Right hindlimb (tissue), 1 donor: ENCODE measurements at places on chromosomes 2 and 18.

DNA sequence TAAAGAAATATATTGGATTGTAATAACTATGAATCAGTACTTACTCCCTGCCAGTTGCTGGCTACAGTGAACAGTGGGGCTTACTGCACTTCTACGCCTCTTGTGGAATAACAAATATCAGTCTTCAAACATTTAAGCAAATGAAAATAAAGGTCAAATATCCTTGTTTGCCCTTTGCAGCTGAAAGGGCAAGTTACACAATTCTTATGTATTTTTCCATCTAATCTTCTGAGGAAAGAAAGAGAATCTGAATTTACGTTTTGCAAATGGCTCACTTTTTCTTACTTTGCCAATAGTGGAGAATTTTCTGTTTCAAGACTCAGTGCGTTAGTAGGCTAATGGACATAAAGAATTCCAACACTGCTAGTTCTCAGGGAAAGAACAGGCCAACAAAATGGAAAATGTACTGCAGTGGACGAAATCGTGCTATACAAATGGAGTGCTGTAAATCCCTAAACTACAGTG is 157.2 kb upstream of the TMEM200C start:
- no peak for DNase-seq

DNA sequence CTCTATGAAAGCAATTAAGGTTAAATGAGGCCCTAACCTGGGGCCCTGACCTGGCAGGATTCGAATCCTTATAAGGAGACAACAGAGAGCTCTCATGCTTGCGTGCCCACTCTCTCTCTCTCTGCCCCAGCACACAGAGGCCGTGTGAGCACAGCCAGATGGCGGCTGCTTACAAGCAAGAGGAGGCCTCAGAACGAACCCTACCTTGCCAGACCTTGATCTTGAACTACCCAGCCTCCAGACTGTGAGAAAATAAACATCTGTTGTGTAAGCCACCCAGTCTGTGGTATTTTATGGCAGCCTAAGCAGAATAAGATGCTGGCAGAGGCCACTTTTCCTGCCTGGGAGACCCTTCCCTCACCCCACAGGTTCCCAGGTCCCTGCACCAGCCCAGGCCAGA is 5.2 kb upstream of the UBE2F start:
- no peak for DNase-seq

DNA sequence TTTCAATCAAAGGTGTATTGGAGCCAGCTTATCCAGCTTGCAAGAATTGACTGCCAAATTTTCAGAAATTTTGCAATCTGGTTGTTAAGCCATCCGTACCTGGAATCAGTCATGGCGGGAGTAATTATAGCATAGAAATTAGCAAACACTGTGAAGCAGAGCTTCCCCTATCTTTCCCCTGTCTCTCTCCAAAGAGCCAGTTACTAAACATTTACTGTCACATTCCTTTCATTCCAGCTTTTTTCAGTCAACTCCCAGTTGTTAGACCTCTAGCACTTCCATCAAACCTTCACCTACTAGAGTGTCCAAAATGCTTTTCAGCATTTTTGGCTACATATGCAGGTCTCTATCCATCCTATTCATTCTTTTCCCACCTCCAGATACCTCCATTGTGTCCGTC is 137.4 kb downstream of the MC4R start:
- DNase-seq, result no peak

DNA sequence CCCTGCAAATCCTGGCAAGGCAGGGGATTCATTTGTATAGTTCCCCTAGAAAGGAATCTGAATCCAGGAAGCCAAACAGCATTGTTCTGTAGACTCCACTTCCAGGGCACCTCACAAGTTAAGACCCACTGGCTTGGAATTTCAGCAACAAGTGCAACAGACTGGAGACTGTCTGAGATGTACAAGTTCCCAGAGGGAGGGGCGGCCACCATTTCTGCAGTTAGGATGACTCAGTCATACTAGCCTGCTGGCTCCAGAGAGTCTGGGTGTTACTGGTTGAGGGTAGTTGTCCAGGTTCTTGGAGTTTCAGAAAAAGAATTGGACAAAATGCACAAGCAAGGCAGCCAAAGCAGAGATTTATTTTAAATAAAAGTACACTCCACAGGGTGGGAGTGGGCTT is 384.2 kb downstream of the DSC3 start:
- no peak for DNase-seq

- DNase-seq, result no peak
Observed at GRCh38 chr18:9334973-9335696, 562 bp downstream of the TWSG1 start.

GRCh38 chr2:16103614-16104314 is 163.4 kb downstream of the MYCN start:
- no peak for DNase-seq

- DNase-seq, result no peak
Observed at GRCh38 chr2:26482211-26483026, 4.5 kb upstream of the OTOF start.

DNA sequence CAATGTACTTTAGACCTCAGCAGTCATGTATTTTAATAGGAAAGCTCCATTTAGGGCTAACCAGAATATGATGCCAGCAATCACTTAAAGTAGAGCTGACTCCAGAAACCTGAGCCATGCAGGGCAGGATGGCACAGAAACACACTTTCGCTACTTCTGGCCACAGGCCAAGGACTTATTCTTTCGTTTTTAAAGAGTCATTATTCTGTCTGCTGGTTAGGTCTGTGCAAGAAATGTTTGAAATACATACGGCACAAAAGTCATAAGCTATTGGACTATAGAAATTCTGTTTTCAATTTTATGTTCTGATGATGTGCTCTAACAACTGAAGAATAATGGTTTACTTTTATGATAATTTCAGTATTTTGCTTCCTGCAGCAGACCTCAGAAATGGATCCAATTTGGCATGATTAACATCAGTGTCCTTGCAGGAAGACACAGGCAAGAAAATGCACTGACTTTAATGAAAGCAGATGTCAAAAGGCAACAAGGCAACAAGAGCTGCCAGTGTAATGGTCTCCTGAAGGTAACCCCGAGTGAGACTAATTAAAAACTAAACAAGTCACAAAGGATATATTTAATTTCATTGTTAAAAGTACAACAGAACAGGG is 114.4 kb upstream of the CHRNA1 start:
- DNase-seq, result peak; percentile 27

DNA sequence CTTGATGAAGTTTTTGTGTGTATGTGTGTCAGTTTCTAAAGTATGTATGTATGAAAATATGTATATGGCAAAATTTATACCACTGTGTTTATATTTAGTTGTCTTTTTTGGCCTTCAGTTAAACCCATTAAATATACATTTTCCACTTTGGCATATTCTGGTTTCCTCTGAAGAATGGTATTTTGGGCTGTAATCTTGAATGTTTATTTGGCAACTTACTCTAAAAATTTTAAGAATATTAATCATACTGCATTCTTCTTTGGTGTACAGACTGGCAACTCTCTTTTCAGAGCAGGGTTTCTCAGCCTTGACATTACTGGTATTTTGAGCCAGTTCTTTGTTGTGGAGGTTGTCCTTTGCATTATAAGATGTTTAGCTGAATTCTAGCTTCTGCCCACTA is 27.9 kb upstream of the CCBE1 start:
- no peak for DNase-seq

DNA sequence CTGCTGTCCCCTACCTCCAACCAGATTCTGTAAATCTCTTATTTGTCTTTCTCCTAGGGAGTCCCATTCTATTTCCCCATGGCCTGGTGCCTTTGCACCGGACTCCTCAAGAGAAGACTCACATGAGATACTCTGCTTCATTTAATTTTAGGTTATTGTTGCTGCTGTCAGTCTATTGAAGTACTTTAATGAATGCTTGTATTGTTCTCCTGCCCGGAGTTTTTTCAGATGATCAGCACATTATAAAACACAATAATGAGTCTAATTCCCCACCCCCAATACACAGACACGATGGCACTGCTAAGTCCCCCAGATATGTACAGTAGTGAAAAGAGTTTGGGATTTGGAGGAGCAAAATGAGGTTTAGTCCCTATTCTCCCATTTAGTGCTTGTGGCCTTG is 58.9 kb downstream of the HAUS1 start:
- no peak for DNase-seq

DNA sequence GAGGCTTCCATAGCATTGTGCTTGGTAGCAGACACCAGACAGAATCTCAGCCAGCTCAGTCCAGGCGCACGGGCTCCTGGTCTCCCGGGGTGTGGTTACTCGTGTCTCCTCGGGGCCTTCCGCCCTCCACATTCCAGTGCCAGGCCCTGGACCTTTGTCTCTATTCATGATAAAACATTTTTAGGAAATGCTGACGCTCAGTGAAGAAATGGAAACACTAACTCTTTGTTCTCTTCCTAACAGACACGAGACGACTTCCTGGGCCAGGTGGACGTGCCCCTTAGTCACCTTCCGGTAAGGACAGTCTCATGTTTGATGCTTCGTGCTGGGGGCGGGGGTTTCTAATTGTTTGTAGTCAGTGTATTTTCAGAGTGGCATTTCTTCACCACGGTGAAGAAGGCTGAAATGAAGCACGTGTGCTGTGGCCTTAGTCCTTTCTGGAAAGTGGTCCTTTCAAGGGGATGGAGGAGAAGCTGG is 271.8 kb downstream of the NEDD4L start:
- no peak for DNase-seq

DNA sequence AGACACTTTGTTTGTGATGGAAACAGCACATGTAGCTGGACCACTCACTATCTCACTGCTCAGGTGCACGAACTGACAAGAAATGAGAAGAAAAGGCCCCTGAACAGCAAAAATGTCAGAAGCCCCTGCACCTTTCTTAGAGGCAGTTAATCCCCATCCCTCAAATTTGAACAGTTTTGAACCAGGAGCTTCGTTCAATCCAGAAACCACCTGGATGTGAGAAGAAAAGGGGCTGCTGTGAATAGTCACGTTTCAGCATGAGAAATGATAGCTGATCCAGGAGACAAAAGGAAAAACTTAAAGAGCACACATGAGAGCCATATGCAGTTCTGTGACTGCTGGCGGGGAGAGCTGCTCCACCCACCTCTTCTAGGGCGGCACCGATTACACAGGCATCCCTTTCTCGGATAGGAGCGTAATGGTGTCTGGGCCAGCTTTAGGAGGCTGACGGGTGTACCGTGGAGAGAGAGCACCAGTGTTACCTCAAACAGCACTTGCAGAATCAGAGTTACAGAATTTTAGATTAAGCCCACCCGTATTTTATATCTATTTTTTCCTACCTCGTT is 117.0 kb upstream of the EML6 start:
- no peak for DNase-seq

GRCh38 chr2:78585871-78586270 is 439.6 kb upstream of the REG3G start:
- no peak for DNase-seq

- DNase-seq, result no peak
Observed at GRCh38 chr2:121868652-121869051, 113.2 kb downstream of the TSN start.

- DNase-seq, result no peak
Observed at GRCh38 chr2:57049273-57049672, 865.5 kb downstream of the CCDC85A start.

DNA sequence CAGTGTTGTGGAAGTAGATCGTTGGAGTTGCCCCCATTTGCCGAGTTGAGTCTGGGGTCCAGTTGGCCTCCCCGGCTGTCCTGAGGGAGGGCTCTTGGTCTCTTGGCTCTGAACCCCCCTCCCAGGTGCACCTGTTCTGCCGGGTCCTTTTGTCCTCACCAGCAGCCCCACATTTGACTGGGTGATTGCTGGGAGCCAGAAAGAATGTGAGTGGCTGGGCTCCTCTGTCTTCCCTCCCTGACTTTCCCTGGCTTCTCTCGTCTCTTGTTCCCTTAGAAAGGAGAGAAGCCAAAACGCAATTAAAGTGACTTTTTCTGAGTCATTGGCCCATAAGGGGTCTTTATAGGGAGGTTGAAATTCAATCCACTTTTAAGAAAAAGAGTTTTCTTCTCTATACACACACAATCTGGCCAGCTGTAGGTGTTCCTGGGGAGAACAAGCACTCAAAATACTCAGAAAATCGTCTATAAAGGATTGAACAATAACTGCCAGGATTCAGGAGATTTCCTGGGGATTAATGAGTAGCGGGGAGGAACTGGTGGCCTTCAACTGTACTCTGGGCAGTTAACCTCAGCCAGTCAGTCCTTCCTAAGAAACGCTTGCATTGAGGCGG is 131.0 kb downstream of the TMEM182 start:
- no peak for DNase-seq

- no peak for DNase-seq
Observed at GRCh38 chr2:150937030-150937429, 324.6 kb downstream of the RBM43 start.

DNA sequence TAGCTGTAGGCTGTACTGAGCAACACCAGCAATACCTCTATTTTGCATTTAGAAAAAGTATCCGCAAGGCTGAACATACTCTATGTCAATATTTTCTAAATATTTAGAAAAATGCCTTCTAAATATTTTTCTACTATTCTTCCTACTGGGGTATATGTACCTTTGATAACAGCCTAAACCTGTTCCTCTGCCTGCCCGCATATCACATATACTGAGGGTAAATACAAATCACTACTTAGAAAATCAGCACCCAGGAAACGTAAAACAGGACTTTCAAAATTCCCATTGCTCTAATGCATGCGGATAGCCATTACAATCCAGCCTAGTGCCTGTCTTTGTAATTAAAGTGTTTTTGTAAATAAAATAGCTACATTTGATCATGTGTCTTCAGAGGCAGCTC is 56.1 kb downstream of the NCKAP5 start:
- DNase-seq, result no peak

DNA sequence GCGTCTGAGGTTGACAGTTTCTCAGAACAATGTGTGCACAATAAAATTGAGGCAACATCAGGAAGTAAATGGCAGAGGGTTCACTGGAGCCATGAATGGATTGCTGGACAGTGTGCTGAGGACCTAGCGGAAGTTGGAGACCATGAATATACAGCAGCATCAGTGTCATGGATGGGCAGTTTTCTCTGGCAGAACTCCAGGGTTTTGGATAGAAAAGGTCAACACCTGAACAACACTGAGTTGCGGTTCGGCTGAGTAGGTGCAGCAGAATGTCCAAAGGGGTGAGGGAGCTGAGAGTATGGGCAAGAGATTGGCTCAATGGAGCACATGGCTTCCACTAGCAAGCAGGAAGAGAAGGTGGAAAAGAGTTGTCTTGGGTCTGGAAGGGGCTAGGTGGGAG is 73.7 kb downstream of the DNER start:
- no peak for DNase-seq

GRCh38 chr18:56097621-56098020 is 509.6 kb upstream of the TCF4 start:
- DNase-seq, result no peak

- no peak for DNase-seq
Observed at GRCh38 chr2:190069936-190070696, 7.6 kb upstream of the MSTN start.

GRCh38 chr2:72694715-72695496 is 130.9 kb downstream of the EXOC6B start:
- DNase-seq, result peak; percentile 75

- no peak for DNase-seq
Observed at GRCh38 chr2:183903026-183903425, 695.3 kb upstream of the ZNF804A start.

DNA sequence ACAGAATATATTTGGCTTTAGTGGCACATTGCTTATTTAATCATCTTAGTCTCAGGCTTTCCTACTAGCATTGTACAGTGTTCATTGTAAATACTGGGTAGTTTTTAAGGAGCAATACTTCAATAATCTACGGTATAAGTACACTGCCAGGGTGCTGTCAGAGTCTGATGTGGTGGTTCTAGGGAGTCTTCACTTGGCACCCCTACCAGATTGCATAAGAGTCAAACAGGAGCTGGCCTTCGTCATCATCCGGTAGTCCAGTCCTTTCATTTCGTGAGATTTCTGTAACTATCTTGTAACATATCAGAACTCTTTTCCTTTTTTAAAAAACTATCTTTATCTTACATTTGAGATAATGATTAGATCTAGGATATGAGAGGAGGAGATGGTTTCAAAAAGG is 91.1 kb downstream of the ZNF532 start:
- DNase-seq, result no peak
